ENCODE measurements at places on chromosomes 7 and 10.

DNA sequence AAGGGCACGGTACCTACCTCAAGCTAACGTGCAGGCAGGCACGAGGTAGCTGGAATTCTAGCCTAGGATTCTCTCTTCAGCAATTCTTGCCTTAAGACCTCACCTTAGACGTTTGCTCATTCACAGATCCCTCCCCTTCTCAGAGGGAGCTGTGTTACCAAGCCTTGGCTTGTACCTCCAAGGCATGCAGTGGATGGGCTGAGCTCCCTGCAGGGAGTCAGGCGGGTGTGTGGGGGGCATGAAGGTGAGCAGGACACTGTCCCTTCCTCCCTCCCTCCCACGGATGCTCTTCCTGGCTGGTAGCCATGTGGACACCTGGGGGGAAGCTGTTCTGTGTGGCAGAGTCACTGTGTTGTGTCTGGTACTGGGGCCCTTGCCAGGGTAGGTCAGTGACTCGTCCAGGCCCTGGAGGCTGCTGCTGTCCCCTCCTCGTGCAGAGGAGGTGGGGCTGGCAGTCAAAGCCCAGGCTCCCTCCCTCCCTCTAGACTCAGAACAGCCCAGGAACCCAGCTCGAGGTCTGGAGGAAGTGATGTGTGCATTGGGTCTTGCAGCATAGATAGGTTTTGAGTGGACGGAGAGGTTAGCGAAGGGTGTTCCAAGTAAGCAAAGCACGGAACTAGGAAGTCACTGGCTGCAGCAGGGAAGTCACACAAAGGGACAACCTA lies 222.2 kb upstream of the SH2B2 start:
- DNase-seq: no peak

- no peak for DNase-seq
These were observed 65.3 kb upstream of the MDFIC start for GRCh38 chr7:114856625-114857024.

DNA sequence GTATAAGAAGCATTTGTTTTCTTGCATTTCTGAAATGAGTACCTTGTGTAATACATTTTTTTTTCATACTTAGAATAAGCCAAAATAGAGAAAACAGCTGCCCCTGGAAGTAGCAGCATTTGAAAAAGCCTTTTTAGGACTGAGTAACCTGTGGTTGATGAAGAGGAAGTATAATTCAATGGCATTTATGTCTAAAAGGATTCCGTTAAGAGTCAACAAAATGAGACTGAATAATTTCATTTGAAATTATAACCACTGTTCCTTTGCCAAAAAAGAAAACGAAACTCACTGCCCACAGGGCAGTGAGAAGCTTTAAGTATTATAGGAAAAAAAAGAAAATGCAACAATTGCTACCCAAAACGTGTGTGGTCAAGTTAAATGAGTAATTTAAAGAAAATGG lies 705.6 kb upstream of the PHF14 start:
- DNase-seq: no peak

- no peak for DNase-seq
These were observed 413.3 kb upstream of the DPP6 start for GRCh38 chr7:153638821-153639435.

DNA sequence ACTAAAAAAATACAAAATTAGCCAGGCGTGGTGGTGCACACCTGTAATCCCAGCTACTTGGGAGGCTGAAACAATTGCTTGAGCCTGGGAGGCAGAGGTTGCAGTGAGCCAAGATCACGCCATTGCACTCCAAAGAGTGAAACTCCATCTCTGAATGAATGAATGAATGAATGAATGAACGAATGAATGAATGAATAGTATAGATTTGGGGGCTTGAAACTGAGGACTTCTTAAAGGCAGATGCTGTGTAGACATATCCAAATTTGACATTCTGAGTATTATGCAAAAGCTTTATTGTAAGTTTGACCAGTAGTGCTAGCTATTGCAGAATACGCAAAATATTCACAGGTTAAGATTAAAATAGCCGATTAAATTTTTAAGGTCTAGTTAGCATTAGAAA lies 30.8 kb upstream of the ST7 start:
- DNase-seq: no peak

DNA sequence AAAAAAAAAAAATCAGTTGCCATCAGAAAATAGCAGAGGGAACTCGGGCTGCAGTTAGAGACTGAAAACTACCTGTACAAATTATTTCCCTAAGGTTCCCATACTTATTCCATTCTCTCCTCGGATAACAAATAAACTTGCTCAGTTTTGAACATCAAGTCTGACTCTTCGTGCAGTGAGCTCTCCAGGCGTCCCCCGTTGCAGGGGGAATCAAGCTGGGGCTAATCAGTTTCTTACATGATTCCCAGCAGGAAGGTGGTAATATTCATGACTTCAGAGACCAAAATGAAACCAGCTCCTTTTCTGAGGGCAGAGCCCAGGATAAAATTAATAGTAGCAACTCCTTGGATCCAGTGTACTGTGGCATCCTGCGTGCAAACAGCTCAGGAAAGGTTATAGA lies 135.3 kb downstream of the FRMD4A start:
- no peak for DNase-seq

GRCh38 chr10:78925275-78925674 lies 143.5 kb upstream of the ZMIZ1 start:
- DNase-seq: no peak

- no peak for DNase-seq
These were observed 60.5 kb downstream of the HK1 start for GRCh38 chr10:69338547-69339450.

DNA sequence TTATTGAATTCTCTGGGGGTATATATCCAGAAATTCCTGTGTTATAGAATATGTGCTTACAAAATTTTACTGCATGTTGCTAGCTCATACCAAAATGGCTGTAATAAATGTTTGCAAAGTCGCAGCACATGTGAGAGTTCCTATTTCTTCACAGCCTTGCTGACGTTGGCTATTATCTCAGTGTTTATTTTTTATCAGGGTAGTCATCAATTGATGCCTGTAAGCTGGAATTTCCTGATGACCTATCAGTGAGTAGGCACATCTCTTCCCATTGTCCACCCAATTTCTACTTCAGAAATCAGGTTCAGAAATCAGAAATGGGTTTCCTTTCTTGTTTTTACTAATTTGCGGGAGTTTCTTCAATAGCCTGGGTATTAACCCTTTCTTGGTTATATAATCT lies 268.1 kb upstream of the FZD8 start:
- DNase-seq: no peak

GRCh38 chr7:16609842-16610450 lies 35.6 kb downstream of the ANKMY2 start:
- DNase-seq: no peak

Measured in hematopoietic multipotent progenitor cell treated with erythropoietin and hydrocortisone succinate and interleukin-3 and kit ligand, for 15 days (in vitro differentiated cells).